Stimulated activated naive B cell treated with anti-CD40 and anti-IgM and Interleukin-4, amounts not matched to agents 10 μg/mL and 1 μg/mL and 100 μg/mL, for 72 hours (primary cell): ENCODE measurements at places on chromosomes 4 and X.

DNA sequence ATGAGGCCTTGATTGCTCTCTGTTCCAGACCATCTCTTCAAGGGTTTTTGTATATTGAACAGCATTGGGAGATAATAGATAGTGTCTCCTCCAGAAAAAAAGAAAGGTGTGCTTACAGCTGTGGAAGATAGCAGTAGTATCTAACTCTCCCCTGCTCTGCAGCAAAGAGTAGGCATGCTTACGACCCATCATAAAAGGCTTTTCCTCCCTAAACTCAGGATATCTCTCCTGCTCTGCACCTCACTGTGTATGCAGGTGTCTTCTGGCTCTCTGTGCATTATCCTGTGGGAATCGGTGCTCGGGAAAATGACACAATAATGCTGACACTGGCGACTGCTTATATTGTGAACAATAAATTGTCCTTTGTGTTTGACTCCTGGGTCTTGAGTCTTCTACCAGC lies 216.0 kb downstream of the RAB28 start:
- DNase-seq = no peak

- no peak for DNase-seq
These were observed 168.6 kb downstream of the PPP3CA start for GRCh38 chr4:101178731-101179130.

GRCh38 chrX:2395261-2395992 lies 105.3 kb downstream of the DHRSX start:
- no peak for DNase-seq

DNA sequence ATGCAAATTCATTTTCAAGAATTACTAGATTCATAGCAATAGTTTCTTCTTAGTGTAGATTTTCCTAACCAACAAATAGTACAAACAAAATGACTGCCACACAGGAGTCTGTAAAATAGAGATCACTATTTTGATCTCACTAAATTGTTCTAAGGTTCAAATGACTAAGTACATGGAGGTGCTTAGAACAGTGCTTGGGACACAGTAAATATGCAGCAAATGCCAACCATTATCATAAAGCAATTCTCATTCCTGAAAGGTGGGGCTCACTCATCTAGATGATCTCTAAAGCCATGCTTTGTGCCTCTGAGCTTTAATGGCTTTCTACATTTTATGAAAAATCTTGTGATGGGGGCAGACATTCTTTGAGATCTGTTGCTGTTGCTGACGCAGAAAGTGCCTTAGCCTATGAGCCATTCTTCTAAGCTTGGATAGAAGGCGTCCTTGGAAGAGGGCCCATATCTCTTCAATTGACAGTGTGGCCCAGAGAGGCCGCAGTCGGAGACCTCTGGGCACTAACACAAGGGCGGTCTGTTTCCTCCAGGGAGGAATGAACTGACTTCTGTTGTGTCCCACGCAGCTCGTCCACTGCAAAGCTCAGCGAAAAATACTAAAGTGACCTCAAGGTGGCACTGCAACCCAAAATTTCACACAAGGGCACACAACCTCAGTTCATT lies 23.5 kb downstream of the TLR10 start:
- peak; percentile 64 for DNase-seq

- no peak for DNase-seq
These were observed 247.3 kb downstream of the PARM1 start for GRCh38 chr4:75180217-75180616.

DNA sequence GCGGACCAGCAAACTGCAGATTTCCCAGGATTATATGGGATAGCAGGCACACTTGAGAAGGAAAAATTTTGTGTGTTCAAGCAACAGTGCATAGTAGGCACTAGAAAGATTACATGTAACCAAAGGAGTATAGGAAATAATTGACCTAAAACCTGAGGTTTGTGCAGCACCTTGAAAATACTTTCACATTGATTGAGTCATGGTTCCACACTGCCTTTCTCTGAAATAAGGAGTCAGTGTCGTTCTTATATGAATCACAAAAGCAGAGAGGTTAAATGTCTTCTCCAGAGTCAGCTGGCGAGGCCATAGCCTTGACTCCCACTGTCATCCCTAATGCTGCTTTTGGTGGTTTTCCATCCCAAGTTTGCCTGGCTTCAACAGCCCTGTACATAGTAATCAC lies 138.9 kb downstream of the SOWAHB start:
- DNase-seq = no peak

DNA sequence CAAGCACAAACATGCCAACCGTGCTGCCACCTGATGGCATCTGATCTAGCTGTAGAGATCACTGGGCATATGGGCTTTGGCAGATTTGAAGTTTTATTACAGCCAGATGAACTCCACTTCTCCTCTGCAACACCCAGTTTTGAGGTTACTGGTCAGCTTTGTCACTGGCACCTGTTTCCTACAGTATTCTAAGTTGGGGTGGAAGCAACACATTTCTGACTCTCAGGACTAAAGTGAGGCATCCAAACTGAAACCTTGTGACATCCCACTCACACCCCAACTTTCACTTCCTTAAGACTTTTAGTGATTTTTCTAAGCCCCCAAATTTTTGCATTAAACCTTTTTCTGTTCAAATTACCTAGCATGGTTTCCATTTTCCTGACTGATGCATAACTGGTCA lies 115.1 kb upstream of the PCDH18 start:
- no peak for DNase-seq

DNA sequence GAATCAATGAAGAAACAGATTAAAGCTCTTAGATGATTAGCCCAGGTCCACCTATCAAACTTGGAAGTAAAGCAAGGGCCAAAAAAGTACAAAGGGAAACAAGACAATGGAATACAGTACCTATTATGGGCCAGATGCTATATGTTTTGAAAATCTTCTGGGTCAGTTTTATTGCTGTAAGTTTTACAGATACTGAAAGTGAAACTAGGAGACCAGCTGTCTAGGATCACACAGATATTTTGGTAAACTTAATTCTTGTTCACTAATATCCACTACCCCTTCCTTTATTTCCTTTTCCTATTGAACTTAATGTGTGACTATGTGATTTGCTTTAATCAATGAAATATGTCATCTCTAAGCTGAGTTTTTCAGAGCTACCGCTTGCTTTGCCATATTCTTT lies 505.4 kb upstream of the PITX2 start:
- no peak for DNase-seq

DNA sequence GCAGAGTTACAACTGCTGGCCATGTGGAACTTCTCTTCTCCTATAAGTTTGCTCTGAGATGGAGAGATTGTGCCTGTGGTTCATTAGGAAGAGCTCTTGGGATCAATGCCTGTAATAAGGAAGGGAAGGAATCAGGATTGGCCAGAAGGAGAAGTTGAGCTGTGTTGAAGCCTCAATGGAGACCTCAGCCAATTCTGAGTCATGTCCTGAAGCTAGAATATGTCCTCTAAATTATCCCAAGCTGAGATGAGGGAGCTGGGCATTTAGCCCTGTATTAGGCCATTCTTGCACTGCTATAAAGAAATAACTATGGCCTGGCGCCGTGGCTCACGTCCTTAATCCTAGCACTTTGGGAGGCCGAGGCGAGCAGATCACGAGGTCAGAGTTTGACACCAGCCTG lies 85.4 kb upstream of the DHX15 start:
- DNase-seq = no peak

- no peak for DNase-seq
These were observed 7.6 kb downstream of the CPLX1 start for GRCh38 chr4:818106-818921.

DNA sequence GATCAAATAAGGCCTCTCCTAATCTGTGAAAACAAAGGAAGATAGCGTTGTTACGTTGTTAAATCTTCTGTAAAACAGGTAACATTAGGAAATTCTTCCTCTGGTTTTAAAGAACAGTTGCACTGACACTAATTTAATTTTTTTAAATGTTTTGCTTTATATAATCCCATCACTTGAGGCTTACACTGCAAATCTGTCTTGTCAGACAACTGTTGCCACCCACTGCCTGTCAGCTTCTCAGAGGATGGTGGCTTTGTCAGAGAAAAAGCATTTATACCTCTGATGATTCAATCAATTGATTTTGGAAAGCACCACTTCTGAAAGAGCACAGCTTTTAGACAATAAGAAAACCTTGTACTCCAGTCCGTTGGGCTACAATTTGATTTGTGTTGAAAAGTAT lies 799.1 kb downstream of the FSTL5 start:
- DNase-seq = no peak

DNA sequence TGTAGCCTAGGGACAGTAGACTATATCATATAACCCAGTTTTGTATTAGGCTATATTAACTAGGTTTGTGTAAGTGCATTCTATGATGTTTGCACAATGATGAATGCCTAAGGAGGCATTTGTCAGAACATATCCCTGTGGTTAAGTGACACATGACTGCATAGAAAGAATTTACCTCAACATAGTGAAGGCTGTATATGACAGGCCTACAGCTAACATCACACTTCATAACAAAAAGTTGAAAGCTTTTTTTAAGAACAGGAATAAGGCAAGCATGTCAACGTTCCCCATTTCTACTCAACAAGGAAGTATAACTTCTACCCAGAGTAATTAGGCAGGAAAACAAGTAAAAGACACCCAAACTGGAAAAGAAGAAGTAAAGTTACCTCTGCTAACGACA lies 165.9 kb upstream of the NDST4 start:
- no peak for DNase-seq

GRCh38 chrX:134551376-134552048 lies 91.5 kb downstream of the HPRT1 start:
- no peak for DNase-seq

GRCh38 chrX:129478516-129478915 lies 44.8 kb downstream of the SMARCA1 start:
- DNase-seq = no peak

- DNase-seq = no peak
These were observed 358.4 kb downstream of the PPP3CA start for GRCh38 chr4:100988876-100989275.

- DNase-seq = no peak
These were observed 182.9 kb upstream of the NHS start for GRCh38 chrX:17192106-17192505.

DNA sequence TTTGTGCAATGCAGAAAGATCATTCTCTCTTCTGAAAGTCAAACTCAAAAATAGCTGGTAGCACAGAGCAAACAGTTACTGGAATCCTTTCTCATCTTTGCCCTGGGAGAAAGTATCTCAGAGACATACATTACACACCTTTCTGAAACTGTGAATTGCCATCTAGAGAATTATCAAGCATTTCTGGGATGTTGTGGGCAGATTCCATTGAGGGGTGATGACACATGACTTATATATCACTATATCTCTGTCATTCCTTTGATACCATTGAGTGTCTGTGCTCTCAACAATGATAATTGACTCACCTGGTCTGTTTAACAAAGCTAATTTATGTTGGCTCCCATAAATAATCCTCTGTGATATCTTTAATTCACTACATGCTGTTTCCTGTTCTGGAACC lies 13.0 kb downstream of the SLIT2 start:
- DNase-seq = no peak

DNA sequence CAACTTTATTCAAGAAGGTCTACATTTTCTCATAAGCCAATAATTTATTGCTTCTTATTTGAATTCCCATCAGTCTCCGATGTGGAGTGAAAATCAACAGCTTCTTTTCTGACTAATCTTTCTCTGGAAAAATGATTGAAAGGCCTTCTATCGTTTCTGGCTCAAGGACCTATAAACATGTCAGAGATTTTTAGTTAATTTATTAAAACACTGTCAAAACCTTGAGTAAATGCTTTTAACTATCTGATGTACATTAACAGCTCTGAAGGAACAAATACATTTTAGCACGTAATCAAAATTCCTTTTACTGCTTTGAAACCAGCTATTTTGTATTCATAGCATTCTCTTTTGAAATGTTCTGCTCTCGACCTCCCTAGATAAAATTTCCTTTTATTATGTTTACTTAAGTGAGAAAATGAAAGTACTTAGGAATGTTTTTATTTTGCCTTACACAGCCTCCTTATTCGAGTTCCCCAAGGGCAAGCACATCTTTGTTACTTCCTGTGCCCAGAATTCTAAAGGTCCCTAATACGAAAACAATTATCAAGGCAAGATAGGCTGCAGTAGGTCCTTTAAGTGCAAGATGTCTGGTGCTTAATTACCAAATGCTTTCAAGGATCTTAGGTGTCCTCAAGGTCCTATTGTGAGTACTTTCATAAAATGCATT lies 3.1 kb upstream of the ZFX start:
- DNase-seq = no peak

- DNase-seq = no peak
These were observed 120.1 kb upstream of the NAP1L5 start for GRCh38 chr4:88817740-88818139.

DNA sequence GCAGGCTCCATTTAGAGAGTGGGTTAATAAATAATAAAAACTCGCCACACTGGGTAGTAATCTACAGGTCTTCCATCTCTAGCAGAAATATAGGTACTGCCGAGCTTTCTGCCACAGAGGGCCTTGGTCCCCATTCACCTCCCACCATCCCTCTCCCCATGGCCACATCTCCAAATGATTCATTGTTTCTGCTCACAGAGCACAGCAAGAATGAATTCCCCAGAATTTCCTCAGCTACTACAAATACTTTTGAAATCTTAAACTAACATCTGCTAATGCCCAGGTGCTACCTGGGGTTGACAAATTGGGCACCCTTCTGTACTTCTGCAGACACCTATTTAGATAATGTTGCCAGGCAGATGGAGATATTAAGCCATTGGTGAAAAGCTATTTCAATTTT lies 5.1 kb downstream of the PHEX start:
- DNase-seq = no peak

- no peak for DNase-seq
These were observed 35.5 kb downstream of the NOP14 start for GRCh38 chr4:2927696-2928075.

- no peak for DNase-seq
These were observed 25.1 kb downstream of the UGT2B4 start for GRCh38 chr4:69470561-69470960.

DNA sequence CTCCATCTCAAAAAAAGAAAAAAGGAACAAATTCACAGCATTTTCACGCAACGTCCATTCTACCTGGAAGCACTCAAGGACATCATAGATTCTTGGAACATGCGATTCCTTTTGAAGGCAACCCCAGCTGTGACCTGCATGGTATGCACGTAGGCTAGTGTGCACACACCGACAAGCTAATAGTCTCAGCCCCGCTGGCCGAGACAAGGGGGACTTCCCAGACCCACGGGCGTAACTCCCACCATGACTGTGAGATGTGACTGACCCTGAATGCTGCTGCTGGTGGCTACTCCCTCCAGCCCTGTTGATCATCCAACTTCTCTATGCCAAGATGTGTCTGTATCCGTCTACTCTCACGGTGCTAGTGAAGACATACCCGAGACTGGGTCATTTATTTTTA lies 78.3 kb downstream of the CRLF2 start:
- no peak for DNase-seq

GRCh38 chr4:154367659-154368058 lies 123.9 kb downstream of the DCHS2 start:
- DNase-seq = no peak

GRCh38 chr4:180564448-180564847 lies 1678.8 kb upstream of the TENM3 start:
- no peak for DNase-seq

GRCh38 chr4:145860446-145860845 lies 78.2 kb downstream of the ZNF827 start:
- no peak for DNase-seq

GRCh38 chr4:67727124-67727850 lies 26.3 kb upstream of the UBA6 start:
- no peak for DNase-seq

GRCh38 chr4:168784786-168785461 lies 225.1 kb downstream of the CBR4 start:
- DNase-seq = no peak
